ENCODE measurements at places on chromosomes 6 and 20. TPM values are rescaled to one million over a fixed set of nuclear protein-coding genes. Genes with fewer than 3 reads are reported as not detected.

Gene PLG
- not detected for total RNA-seq

Gene KHDC1
- 5.7 TPM for total RNA-seq

Gene NOTCH4
- 2.0 TPM for total RNA-seq

DNA sequence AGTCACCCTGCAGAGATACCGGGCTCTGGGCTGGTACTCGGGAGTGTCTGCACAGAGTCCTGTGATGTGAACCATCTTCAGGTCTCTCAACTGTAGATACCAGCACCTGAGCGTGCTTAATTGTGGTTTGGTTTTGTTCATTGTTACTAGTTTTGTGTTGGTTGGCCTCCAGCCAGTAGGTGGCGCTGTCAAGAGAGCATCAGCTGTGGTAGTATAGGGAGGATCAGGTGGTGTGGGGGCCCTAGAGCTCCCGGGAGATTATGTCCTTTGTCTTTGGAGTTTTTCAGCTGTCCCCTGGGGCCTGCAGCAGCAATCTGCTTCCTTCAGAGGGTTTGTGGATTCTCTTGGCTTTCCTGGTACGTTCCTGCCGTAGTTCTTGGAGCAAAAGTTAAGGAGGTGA, 67.9 kb downstream of the CDYL start:
- DNase-seq: peak; percentile 72

GRCh38 chr6:44646355-44646754, 258.8 kb downstream of the CDC5L start:
- DNase-seq: no peak

DNA sequence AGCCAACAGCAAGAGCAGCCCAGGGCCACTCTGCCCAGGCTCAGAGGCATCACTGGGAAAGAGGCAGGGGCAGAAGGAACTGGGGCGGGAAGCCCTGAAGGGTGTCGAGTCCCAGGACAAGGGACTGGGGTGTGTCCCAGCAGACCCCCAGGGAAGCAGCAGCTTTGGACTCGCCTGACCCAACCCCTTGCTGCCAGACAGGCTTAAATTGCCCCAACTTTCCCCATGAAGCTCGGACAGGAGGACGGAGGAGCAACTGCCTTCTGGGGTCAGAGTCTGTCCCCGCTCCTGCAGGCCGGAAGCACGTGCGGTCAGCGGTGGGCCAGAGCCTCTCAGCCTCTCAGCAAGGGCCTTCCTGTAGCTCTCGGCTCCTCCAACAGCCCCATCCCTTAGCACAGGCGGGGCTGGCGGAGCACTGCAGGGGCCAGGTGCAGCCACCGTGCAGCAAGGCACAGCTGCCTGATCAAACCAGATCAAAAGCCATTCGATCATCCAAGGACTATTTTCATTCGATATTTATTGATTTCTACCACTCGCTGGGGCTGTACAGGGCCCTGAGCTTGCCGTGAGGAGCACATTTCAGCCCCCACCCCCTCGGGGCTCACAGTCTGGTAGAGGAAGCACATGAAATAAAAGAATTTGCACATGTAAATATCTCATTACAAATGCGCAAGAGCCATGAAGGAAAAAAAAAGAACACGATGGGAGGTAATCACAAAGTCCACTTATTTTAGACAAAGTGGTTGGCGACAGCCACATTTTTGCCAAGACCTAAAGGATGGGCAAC, 31.8 kb upstream of the STX16 start:
- peak; percentile 66 for DNase-seq

- no peak for DNase-seq
Measured at GRCh38 chr6:90870561-90870960, 283.7 kb upstream of the MAP3K7 start.

- DNase-seq: peak; percentile 64
Measured at GRCh38 chr6:43669050-43669921, 18.3 kb downstream of the MRPS18A start.

DNA sequence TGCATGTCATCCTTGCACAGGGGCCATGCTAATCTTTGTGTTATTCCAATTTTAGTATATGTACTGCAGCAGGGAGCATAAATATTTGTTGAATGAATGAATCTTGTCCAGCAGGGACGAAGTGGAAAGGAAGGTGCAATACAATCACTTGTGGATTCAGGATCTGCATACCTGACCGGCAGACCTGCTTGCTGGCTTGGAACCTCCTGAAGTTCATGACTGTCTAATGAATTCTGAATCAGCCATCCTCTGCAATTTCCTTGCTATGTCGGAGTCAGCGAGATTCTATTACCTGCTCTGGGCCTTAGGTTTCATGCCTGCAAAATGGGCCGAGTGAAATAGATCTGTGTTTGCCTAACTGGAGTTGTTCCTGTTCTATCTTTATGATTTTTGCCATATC, 17.4 kb upstream of the NCOA3 start:
- DNase-seq: no peak

Data from endodermal cell (in vitro differentiated cells).